Myometrial cell (primary cell): ENCODE measurements at places on chromosomes 12 and 14. TPM values are rescaled to one million over a fixed set of nuclear protein-coding genes. Genes with fewer than 3 reads are reported as not detected.

The FAM90A1 gene
- under 0.01 and 0.18 TPM in 2 replicates for total RNA-seq

The SOAT2 gene
- 0.18 and 0.29 TPM in 2 replicates for total RNA-seq

The PTPRR gene
- total RNA-seq = 0.18 TPM in 1 of 2 replicates, not detected in the other

The OR9K2 gene
- not detected in 2 replicates for total RNA-seq

The FLRT2 gene
- 0.29 and 1.1 TPM in 2 replicates for total RNA-seq

The GRIN2B gene
- total RNA-seq = not detected in 2 replicates

The FAM181A gene
- not detected in 2 replicates for total RNA-seq

The WSCD2 gene
- total RNA-seq = not detected in 2 replicates

The SERPINA5 gene
- total RNA-seq = not detected in 2 replicates

The P2RX2 gene
- not detected in 2 replicates for total RNA-seq

The SLC38A4 gene
- 0.53 and 0.58 TPM in 2 replicates for total RNA-seq

The PLEKHD1 gene
- total RNA-seq = not detected in 2 replicates

The GALNT4 gene
- 10.4 and 13.1 TPM in 2 replicates for total RNA-seq

The CLEC1B gene
- not detected in 2 replicates for total RNA-seq

The RNFT2 gene
- 6.6 TPM in 2 replicates for total RNA-seq

The LBHD2 gene
- not detected in 2 replicates for total RNA-seq

The IL26 gene
- not detected in 2 replicates for total RNA-seq

The RIN3 gene
- 0.53 and 2.0 TPM in 2 replicates for total RNA-seq

The CPNE6 gene
- total RNA-seq = not detected in 2 replicates

The PTPRB gene
- not detected in 2 replicates for total RNA-seq

The KRT71 gene
- total RNA-seq = not detected in 2 replicates

The MAP3K9 gene
- 2.9 and 5.7 TPM in 2 replicates for total RNA-seq

The PPP1R1A gene
- total RNA-seq = not detected in 2 replicates

The KIF26A gene
- total RNA-seq = 0.58 and 1.1 TPM in 2 replicates

The LRRIQ1 gene
- total RNA-seq = under 0.01 and 0.35 TPM in 2 replicates

The ANKRD33 gene
- not detected in 2 replicates for total RNA-seq

The DIO2 gene
- 45.3 and 70.4 TPM in 2 replicates for total RNA-seq

The PRB2 gene
- not detected in 2 replicates for total RNA-seq

The DEPDC4 gene
- 1.2 TPM in 1 of 2 replicates, not detected in the other for total RNA-seq

The TMPRSS12 gene
- total RNA-seq = not detected in 2 replicates

The MGP gene
- 11.2 and 12.8 TPM in 2 replicates for total RNA-seq

The SLC10A1 gene
- total RNA-seq = not detected in 2 replicates

The MYO1A gene
- not detected in 2 replicates for total RNA-seq

The MMP14 gene
- 435 and 437 TPM in 2 replicates for total RNA-seq

The COX6A1 gene
- 499 and 694 TPM in 2 replicates for total RNA-seq

The TAS2R42 gene
- not detected in 2 replicates for total RNA-seq

The GARIN6 gene
- not detected in 2 replicates for total RNA-seq

The AHNAK2 gene
- total RNA-seq = 22.5 and 26.1 TPM in 2 replicates

The MANSC4 gene
- total RNA-seq = not detected in 2 replicates

The KRT75 gene
- not detected in 2 replicates for total RNA-seq

The GUCY2C gene
- total RNA-seq = not detected in 2 replicates

The KCNH5 gene
- total RNA-seq = not detected in 2 replicates
